Body of pancreas (tissue), 4 donors: ENCODE measurements at places on chromosomes 1 and 21. TPM values are rescaled to one million over a fixed set of nuclear protein-coding genes. Genes with fewer than 3 reads are reported as not detected.

GRCh38 chr1:234212764-234213657 is 160.2 kb upstream of the COA6 start:
- H3K4me3 ChIP-seq: no peak overlapping the region
- DNase-seq: peak; percentile 71
- H3K36me3 ChIP-seq: no peaks in the 10 kb centered on the region

- DNase-seq: no peak
- H3K36me3 ChIP-seq: no peaks in the 10 kb centered on the region
- no peak overlapping the region for H3K27ac ChIP-seq
- H3K4me3 ChIP-seq: no peak overlapping the region
- H3K4me1 ChIP-seq: peaks cover 9% of the 10 kb centered on the region
Measured at GRCh38 chr1:27940297-27940696, 5.5 kb downstream of the SMPDL3B start.

GRCh38 chr21:33237486-33237885 is 7.7 kb downstream of the IFNAR2 start:
- H3K27ac ChIP-seq: no peak overlapping the region
- no peaks in the 10 kb centered on the region for H3K4me1 ChIP-seq
- H3K36me3 ChIP-seq: no peaks in the 10 kb centered on the region
- H3K4me3 ChIP-seq: no peak overlapping the region
- no peaks in the 10 kb centered on the region for H3K27me3 ChIP-seq

The CLEC20A gene
- total RNA-seq: not detected

The LMOD1 gene
- total RNA-seq: 16.9 TPM

The MPL gene
- not detected for total RNA-seq
